ENCODE measurements at places on chromosomes 1 and 21.
A peak's percentile ranks its signal among the peaks of the same experiment; 100 is the strongest.

DNA sequence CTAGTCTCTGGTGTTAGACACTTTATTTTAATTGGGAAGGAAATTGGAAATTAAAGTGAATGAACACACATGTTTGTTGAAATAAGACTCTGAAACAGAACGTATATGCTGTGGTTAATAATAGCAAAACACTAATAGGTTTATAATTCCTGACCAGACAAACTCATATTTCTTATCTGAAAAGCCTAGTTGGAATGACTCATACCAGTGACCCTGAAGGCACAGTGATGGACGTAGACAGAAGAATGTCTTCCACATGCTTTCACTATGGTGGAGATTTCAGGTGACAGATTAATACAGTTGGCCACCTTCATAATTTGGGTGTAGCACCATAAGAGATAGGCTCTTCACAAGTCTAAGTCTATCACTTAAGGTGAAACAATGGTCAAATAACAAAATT, 83.0 kb upstream of the COL11A1 start:
- DNase-seq: no peak

DNA sequence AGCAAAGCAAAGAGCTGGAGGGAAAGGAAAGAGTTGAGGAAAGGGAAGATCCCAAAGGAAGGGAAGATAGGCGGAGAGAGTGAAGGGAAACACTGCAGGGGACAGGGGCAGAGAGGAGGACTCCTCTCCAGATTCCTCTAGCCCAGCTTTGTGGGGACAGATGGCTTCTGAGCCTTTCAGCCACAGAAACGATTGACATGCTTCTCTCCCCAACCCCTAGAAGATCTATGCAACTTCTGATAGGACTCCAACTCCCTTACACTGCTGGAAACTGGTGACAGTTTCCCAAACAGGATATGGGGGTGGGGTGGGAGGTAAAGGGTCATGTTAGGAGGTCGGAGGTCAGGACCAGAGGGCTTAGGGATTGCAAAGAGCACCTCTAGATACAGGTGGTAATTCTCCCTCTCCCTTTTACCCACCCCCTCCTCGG, 6.5 kb downstream of the MEX3A start:
- no peak for DNase-seq

GRCh38 chr21:42489991-42490390, 6.0 kb downstream of the RSPH1 start:
- no peak for DNase-seq

GRCh38 chr1:34977858-34978257, 7.3 kb downstream of the TMEM35B start:
- no peak for DNase-seq

DNA sequence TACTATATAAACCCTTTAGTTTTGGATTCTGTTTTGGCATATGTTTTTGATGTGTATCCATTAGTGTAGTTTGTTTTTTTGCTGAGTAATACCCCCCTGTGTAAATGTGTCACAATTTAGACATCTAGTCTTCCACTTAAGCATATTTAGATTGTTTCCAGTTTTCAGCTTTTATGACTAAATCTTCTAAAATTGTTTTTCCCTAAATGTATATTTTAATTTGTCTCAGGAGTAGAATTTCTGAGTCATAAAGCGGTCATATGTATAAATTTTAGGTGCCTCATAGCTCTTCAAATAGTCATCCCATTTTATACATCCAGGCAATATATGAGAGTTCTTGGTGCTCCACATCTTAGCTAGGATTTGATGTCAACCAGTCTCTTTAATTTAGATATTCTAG, 1348.0 kb downstream of the MRPL39 start:
- no peak for DNase-seq

DNA sequence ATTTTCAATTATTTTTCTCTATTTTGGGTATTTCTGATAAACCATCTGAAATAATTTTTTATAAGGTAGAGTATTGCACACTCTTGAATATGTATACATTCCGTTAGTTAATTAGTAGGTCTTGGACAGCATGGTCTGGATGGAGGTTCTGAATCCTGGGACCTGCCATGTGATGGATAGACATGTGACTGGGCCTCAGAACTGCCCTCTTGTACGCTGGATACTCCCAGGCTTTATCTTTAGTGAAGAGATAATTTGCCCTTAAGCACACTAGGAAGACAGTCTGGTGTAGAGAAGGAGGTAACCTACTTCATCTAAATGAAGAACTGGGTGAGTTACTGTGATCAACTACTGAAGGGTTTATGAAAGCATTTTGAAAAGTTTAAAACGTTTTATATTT, 48.9 kb downstream of the CNIH3 start:
- no peak for DNase-seq

DNA sequence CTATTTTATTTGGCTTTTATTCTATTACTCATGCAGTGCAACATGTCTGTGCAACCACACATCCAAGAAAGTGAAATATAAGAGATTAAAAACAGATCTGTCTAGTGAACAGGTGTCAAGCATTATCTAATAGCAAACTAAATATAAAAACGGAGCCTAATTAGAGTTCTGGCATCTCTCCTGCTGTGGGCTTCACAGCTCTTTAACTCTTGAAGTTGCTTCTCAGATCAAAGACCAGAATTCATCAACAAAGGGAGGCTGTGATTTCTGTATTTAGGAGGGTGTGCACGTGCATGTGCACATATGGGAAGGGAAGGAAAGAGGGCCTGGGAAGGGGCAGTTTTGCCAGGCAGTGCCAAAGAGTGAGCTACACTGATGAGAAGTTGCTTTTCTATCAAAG, 81.0 kb downstream of the MIS18A start:
- DNase-seq: no peak

GRCh38 chr1:53678938-53679825, 59.8 kb downstream of the GLIS1 start:
- DNase-seq: no peak

- DNase-seq: peak; percentile 80
These were observed 2.0 kb downstream of the ADAMTS1 start for GRCh38 chr21:26842974-26843932.

DNA sequence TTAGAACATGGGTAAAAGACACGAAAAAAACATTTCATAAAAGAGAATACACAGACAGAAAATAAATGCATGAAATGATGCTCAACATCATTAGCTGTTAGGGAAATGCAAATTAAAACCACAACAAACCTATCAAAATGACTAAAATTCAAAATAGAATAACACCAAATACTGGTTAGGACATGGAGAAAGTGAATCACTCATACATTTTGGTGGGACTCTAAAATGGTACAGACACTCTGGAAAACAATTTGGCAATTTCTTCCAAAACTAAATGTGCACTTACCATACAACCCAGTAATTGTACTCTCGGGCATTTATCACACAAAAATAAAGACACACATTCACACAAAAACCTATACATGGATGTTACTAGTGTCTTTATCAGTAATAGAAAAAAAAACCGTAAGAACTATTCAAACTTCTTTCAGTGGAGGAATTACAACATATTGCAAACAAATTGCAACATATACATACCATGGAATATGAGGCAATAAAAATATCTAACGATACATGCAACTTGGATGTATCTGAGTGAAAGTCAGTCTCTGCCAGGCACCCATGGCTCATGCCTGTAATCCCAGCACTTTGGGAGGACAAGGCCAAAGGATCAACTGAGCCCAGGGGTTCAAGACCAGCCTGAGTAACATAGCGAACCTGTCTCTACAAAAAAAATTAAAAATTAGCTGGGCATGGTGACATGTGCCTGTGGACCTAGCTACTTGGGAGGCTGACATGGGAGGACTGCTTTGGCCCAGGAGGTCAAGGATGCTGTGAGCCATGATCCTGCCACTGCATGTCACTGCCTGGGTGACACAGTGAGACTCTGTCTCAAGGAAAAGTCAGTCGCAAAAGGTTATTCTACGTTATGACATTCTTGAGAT, 19.6 kb downstream of the HSF2BP start:
- DNase-seq: no peak

GRCh38 chr1:57424231-57425027, 569 bp upstream of the DAB1 start:
- no peak for DNase-seq

DNA sequence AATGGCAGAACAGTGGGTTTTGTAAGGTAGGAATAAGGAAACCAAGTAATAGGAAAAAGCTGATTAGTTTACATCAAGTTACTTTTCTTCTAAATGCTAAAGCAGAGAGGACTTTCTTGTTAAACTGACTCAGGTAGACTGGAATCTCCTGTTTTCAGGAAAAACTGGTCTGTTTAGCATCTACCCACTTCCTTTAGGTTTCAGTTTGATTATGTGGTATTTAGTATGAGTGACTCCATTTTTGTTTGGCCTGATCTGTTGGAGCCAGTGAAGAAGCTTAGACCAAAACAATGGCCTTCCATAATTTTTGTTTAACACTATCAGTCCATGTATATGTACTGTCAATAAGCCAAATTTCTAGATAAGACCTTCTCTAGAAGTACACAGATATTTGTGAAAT, 88.4 kb downstream of the EPB41 start:
- no peak for DNase-seq

DNA sequence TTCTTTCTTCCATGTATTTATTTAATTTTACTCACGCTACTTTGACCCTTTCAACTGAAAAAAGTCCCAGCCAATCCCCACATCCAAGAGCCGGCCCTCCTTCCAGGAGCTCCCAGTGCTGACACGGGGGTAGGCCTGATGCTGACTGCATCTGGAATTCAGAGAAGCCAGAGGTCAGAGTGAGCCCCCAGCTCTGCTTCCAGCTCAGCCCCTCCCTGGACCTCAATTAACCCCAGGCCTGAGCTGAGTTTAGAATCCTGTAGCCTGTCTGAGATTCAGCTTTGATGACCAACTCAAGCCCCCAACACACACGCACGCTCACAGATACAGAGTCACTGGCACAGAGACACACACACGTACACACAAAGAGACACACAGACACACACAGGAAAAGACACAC, 247.9 kb downstream of the NPHP4 start:
- no peak for DNase-seq

- DNase-seq: no peak
These were observed 42.1 kb downstream of the SYCP1 start for GRCh38 chr1:114896795-114897194.

DNA sequence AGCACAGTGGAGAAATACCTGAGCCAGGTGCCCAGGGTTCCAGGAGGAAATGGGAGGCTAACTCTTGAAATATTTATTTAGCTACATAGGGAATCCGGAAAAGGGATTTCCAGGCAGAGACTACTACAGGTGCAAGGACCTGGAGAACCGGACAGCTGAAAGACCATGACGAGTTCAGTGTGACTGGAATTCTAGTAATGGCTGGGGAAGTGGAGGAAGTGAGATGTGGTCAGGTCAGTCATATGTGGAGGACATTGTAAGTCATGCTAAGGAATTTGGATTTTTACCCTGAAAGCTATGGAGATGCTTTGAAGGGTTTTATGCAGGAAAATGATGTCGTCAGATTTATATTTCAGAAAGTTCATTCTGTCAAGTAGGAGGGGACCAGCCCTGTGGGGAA, 1.8 kb downstream of the CAP1 start:
- no peak for DNase-seq

GRCh38 chr1:6260961-6261614, at the start of gene GPR153:
Gene GPR153, minus strand, starts transcription at chr1:6261098. Its CDS starts 6,193 bp downstream, at chr1:6254905.
- no peak for DNase-seq

DNA sequence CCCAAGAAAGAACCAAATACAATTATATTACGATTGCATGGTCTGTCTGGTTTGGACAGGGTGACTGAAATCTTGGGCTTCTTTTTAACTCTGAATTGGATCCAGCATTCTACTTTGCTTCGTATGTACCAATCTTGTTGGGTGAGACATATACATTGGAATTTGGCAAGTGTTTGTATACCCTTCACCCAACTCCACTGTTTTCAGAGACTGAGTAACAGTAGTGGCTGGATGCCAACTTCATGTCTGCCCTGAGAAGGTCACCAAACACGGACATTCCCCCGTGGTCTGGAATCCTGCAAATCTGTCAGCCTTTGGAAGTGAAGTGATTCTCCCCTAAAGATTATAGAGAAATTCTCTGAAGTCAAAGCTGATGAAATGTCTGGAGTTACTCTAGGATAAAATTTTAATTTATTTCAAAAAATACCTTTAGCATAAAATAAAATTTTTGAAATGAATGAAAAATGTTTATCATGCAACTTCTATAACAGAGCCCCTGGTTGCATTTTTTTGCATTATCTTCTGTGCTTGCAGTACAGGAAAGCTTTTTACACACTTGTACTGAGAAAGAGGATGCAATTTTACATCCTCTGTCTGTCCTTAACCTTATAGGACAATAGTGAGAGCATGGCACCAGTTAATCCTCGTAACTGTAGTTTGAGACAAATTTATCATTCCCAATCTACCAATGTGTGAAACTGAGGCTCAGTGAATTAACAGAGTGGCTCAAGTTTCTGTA, 201.8 kb downstream of the DISC1 start:
- no peak for DNase-seq

- no peak for DNase-seq
These were observed 36.7 kb downstream of the DISC1 start for GRCh38 chr1:231663211-231663792.

- no peak for DNase-seq
These were observed 324.0 kb upstream of the DAB1 start for GRCh38 chr1:57747818-57748217.

GRCh38 chr21:45873866-45874265, 107.7 kb upstream of the COL6A1 start:
- DNase-seq: no peak

- peak; percentile 40 for DNase-seq
These were observed 52.4 kb upstream of the USP1 start for GRCh38 chr1:62384276-62385005.

DNA sequence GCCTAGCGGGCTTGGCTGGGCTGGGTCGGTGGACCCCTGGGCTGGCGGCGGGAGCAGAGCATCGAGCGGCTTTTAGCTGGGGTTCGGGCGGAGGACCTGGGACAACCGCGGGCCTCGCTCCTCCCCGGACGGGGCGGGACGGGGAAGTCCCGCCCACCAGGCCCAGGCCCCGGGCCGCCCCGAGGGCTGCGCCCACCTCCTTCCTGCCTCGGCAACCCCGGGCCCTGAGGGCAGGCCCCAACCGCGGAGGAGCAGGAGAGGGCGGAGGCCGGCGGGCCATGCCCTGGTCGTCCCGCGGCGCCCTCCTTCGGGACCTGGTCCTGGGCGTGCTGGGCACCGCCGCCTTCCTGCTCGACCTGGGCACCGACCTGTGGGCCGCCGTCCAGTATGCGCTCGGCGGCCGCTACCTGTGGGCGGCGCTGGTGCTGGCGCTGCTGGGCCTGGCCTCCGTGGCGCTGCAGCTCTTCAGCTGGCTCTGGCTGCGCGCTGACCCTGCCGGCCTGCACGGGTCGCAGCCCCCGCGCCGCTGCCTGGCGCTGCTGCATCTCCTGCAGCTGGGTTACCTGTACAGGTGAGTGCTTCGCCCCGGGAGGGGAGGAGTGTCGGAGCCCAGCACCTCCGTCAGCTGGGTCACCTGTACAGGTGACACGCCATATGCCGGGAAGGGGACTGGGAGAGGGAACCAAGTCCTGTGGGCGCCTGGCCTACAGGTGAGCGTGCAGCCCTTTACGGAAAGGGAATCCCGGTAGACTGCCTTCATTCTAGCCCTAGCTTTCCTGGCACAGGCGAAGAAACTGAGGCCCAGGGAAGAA, at the start of gene XKR8:
XKR8 (plus strand) TSS at position 182 of the 812 bp plus-strand sequence; CDS start at position 279, 97 bp downstream.
- no peak for DNase-seq

Measured in hippocampal formation (tissue), 2 donors.